ENCODE measurements at places on chromosomes 4 and X. TPM values are rescaled to one million over a fixed set of nuclear protein-coding genes. Genes with fewer than 3 reads are reported as not detected.

The FAT4 gene
- total RNA-seq, result 1.1 TPM

The GPR50 gene
- not detected for total RNA-seq

The SRPX2 gene
- total RNA-seq, result 10.3 TPM

The GABRB1 gene
- total RNA-seq, result 0.76 TPM

- DNase-seq, result peak; percentile 78
Measured at GRCh38 chrX:132022967-132023895, at the start of gene STK26. STK26 (plus strand) TSS chrX:132023302; CDS start chrX:132023618, 316 bp downstream.

DNA sequence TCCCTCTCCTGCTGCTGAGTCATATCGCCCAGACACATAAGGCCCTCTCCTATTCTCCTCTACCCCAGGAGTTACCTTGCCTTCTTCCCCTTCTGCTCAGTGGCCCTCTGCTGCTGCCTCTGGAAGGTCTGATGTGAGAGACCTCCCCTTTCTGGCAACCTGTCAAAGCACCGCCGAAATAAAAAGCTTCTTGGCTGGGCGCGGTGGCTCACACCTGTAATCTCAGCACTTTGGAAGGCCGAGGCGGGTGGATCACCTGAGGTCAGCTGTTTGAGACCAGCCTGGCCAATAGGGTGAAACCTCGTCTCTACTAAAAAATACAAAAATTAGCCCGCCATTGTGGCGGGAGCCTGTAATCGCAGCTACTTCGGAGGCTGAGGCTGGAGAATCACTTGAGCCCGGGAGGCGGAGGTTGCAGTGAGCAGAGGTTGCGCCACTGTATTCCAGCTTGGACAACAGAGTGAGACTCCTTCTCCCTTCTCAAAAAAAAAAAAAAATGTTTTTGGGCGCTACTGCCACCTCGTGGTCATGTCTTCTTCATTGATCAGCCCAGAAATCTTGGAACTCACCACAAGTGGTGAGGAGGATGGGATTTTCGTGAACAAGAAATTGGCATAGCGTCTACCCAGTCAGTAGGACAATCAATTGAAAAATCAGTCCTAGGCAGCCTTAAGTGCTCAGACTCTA is 8.6 kb upstream of the ZXDA start:
- DNase-seq, result peak; percentile 7

DNA sequence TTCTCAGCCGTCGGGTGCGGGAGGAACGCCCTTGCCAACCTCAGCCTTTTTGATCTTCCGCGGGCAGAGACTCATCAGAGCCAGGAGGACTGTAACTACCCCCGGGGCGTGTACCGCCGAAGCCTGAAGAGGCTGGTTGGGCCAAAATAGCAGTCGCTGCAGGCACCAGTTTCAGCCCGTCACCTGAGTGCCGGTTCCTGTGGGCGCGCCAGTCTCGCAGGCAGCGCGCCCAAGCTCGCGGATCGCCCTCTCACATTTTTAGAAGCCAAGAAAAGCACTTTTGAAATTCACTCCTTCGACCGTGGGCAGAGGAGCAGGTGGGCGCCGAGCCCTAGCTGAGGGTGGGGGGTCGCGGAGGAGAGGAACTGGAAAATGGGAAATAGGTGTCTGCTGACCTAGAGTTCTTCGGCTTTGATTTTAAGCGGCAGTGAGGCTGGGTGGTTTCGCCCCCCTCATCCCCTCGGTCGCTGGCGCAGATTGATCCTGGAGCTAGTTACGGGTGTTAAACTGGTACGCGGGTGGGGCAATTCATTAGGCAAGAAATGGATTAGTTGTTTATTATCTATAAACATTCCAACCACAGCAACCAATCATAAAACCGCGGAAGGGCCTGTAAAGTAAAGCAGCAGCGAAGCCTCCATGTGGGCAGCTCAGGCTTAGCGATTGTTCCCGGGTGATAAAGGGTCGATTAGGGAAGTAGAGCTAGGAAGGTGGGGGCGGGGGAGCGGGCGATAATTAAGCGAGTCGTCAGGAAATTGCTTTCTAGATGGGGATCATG is 69.2 kb downstream of the FBXO8 start:
- no peak for DNase-seq

GRCh38 chr4:1360423-1361283 is 13.6 kb downstream of the UVSSA start:
- DNase-seq, result peak; percentile 43

DNA sequence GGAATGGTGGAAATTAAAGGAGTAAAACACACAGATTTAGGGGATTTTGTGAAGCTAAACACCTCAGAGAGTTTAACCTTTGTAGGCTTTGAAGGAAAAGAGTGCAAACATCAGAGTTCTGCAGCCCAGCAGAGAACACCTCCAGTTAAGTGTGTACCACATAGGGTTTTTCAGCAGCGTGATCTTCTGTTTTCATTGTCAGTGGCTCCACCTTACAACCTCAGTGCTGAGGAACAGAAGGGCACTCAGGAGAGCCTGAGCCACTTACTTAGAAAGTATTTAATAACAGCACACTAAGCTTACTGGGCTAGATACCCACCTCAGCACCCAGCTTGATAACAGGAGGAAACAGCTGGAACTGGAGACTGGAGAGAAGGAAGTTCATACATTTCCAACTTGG is 2.0 kb upstream of the FBXW7 start:
- no peak for DNase-seq

DNA sequence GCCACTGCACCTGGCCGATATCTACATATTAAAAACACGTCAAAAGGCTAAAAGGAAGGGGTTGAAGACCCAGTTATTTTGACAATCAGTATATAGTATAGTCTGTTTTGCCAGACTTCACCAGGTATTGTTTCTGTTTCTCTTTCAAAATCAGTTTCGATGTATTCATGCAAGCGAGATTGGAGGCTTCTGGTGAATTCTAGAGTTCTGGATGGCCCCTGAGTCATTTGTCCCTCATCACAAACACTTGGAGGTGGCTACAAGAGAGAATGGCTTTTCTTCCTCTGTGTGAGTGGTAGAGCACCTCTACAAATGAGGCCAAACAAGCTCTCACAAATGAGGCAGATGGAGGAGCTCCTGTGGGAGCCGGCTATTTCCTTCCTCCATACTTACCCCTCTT is 68.6 kb upstream of the ADGRG2 start:
- no peak for DNase-seq

- DNase-seq, result no peak
Measured at GRCh38 chrX:154374313-154375155, at the start of gene FLNA. FLNA (minus strand) TSS chrX:154374634; CDS start chrX:154371245, 3,389 bp downstream.
